ENCODE measurements at places on chromosomes 12 and 14.

DNA sequence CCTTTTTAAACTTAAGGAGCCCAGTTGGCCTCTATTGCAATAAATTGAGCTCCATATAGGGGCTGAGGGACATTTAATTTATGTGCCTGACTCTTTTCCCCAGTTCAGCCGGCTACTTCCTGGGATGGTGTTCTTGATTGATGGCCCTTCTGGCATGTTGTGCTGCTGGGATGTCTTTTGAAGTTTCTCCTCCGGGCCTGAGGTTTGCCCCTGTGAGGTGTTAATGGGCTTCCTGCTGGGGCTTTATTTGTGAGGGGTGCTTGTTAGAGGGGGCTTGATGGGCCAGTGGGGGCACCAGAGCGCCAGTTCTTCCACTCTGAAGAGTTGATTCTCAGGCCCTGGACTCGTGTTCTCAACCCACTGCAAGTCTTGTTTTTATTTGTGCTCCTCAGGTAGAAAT is 69.6 kb downstream of the CHST11 start:
- DNase-seq, result no peak

DNA sequence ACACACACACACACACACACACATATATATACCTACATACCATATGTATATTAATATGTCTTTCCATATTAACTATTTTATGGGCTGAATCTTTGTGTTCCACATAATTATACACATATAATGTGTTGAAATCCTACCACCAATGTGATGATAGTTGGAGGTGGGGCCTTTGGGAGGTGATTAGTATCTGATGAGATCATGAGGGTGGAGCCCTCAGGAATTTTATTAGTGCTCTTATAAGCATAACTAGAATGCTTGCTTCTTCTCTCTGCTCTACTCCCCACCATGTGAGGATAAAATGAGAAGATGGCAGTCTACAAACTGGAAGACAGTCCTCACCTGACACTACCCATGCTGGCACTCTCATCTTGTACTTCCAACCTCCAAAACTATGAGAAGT is 1193.5 kb upstream of the FLRT2 start:
- no peak for DNase-seq

GRCh38 chr14:75277008-75277814 is 1.4 kb upstream of the FOS start:
- peak; percentile 60 for DNase-seq

DNA sequence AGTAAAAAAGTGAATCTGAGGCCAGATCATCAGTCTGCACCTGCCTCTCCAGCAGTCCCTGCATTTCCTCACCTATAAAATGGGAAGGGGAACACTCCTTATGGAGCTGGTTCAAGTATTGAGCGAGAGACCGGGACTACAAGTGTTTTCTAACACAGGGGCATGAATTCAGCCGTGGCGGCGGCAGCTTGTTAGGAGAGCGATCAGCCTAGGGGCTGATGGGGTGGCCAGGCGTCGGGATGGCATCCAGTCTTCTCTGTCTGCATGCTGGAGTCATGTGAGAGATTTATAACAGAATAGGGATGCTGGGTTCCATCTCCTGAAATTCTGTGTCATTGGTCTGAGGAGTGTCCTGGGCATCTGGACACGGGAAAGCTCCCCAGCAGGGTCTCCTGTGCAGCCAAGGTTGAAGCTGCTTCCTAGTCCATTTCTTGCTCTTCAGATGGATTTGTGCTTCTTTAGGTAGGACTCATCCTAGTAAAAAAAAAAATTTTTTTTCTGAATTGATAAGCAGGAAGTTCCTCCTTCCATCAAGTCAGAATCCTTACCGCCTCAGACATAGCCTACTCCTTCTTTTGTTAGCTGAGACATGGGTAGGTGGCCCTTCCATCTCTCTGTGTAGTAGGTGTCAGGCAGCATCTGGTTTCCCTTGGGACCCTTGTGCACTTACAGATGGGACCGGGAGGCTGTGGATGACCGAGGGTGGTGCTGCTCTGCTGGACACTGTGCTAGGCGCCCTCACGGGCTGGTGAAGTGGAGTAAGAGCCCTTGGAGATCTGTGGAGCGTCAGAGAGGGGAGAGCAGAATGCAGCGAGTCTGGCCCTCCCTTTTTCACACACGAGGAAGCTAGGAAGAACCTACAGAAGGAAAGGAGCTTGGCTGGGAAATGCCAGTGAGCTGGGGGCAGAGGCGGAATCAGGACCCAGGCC is 146.7 kb downstream of the TSPAN9 start:
- peak; percentile 82 for DNase-seq

GRCh38 chr12:121250359-121250758 is 40.4 kb downstream of the P2RX4 start:
- DNase-seq, result no peak

DNA sequence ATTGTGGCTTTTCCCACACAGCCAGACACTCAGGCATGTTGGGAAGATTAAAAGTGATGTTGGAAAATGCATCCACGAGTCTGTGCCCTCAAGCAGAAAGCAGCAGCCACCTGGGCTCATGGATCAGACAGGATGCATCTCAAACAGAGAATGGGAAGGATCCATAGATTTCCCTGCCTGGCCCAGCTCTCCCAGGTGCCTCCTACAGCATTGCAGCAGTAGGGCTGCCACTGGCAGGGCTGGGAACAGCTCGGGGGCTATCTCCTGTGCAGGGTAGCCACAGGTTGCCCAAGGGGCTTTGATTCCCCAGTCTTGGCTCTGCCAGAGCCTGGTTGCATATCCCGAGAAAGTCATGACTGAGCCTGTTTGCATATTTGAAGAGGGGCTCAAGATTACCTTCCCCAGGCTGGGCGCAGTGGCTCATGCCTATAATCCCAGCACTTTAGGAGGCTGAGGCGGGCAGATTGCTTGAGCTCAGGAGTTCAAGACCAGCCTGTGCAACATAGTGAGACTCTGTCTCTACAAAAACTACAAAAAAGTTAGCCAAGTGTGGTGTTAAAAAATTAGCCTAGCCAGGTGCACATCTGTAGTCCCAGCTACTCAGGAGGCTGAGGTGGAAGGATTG is 19.5 kb downstream of the C14orf132 start:
- DNase-seq, result no peak

DNA sequence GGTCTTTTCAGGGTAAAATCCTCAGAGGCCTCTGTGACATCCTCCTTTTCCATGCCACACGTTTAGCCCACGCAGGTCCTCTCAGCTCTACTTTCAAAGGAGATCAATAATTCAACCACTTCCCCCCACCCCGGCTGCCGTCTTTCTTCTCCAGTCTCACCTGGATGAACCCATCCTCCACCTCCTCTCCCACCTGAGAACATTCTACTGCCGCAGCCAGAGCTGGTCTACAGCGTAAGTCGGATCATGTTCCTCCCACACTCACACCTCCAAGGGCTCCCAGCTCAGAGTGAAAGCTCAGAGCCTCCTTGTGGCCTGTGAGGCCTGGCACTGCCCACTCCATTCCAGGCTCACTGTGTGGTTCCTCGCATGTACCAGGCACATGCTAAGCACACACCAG is 246.6 kb downstream of the CHST11 start:
- no peak for DNase-seq

DNA sequence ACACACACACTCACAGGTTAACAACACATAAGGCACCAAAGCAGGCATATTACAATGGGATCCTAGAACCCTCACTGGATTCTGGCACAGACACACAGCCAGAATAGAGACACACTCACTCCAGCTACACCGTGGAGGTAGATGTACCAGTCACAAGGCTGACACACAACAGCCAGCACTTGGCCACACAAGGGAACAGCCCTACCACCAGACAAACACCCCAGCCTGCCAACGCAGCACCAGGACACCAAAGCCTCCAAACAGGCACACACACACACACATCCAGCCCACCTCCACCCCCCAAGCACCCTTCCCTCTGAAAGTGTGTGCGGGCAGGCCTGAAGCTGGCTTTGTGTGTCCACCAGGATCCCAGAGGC is 10.9 kb upstream of the ITGB7 start:
- DNase-seq, result no peak

GRCh38 chr12:49930515-49931288 is 19.8 kb upstream of the AQP2 start:
- DNase-seq, result no peak

- no peak for DNase-seq
These were observed 240.0 kb downstream of the DIO2 start for GRCh38 chr14:79971330-79971729.

DNA sequence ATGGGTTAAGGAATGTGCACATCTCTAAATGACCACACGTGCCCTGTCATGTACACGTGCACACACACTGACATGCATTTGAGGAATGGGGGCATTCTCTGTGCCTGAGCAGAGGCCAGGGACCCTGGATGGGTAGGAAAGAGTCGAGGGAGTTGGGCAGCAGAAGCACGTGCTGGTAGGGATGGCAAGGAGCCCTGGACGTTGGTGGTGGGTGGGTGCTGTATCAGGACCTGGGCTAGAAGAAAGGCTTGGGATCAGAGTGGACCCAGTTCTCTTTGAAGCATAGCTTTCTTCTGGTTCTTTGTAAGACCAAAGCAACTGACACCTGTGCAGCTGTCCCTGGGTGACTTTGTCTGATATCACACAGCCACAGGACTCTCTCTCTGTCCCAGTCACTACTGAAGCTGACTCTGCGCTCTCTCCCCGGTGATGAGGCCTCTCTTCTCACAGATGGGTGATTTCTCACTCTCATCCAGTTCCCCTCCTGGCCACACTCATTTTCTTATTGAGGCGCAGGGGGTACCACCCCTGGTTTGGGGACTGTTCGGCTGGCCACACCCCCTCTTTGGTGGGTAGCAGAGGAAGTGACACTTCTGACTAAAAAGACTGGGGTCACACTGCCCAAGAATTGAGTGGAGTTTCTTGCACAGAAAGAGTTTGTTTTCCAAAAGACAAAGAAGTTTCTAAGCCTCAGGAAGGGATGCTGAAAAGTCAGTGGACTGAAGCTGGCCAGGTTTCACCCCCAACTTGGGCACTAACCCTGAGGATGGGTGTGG is 171.7 kb upstream of the RTL1 start:
- peak; percentile 51 for DNase-seq

DNA sequence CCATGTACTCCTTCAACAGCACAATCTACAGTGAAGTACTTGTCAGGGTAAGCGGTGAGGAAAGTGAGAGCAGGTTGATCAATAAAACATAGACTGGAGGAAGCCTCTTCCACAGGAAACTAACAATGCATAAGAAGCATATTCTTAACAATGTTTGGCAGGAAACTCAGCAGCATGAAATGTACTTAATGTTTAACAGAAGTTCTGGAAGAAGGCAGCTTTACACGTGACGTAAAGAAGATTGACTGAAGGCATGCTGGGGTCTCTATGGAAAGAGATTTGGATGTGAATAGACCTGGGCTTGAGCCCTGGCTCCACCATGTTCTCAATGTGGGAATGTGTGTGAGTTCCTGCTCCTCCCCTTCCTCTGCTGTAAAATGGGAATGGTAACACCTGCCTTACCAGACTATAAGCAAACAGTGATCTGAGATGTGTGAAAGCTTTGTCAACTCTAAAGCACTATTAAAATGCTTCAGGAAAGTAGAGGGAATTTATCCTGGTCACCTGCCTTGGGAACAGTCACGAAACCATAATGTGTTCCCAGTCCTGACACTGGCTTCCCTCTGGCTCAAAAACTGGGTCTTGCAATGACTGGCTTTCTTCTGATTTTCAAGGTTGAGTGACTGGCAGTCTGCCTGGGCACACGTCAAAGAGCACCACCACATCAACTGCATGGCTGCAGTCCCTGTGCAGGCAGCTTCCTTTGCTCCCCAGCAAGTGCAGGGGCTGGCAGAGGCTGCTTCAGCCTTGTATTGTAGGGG is 384.6 kb downstream of the APAF1 start:
- peak; percentile 55 for DNase-seq

- no peak for DNase-seq
These were observed 2.1 kb downstream of the FBXO21 start for GRCh38 chr12:117188121-117188665.

DNA sequence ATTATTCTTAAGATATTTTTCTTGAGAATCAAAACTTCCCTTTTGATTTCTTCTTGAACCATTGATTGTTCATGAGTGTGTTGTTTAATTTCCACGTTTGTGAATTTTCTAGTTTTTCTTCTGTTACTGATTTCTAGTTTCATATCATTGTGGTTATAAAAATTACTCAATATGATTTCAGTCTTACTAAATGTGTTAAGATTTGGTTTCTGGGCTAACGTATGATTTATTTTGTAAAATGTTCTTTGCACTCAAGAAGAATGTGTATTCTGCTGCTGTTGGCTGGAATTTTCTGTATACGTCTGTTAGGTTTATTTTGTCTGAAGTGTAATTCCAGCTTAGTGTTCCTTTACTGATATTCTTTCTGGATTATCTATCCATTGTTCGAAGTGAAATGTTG is 24.7 kb downstream of the TRMT5 start:
- no peak for DNase-seq

DNA sequence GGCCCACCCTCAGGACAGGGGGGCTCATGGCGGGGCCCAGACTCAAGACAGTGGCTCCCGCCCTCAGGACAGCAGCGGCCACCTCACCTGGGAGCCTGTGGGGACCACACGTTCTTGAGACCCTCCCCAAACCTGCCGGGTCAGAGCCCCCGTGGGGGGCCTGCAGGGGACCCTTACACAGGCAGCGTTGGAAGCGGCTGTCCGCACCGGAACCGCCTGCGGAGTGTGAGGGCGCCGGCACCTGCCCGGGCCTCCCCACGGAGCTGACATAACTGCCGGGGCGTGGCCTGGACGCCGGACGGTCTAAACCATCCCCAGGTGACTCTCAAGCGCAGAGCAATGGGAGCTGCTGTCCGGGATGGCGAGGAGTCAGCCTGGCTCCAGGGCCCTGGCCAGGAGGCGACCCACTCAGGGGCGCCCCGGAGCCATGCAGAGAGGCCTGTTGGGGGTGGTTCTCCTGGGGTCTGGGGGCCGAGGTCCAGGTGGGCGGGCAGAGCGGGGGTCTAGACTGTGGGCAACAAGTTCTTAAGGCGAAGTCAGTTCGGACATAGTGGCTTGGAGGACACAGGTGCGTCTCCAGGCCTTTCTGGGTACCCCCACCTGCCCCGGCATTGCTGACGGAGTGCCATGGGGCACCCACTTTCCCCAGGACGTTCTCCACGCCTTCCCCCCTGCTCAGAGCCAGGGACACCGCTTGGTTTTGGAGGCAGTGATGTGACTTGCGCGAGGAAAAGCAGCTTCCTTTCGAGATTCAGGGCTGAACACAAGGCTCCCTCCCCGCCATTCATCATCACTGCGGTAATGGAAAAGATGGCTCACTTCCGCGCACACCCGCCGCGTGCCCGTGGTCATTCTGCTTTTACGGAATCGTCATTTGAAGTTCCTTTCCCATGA is 23.2 kb downstream of the GALNT9 start:
- DNase-seq, result peak; percentile 64

- no peak for DNase-seq
These were observed 8.0 kb downstream of the KLHL33 start for GRCh38 chr14:20428010-20428365.

DNA sequence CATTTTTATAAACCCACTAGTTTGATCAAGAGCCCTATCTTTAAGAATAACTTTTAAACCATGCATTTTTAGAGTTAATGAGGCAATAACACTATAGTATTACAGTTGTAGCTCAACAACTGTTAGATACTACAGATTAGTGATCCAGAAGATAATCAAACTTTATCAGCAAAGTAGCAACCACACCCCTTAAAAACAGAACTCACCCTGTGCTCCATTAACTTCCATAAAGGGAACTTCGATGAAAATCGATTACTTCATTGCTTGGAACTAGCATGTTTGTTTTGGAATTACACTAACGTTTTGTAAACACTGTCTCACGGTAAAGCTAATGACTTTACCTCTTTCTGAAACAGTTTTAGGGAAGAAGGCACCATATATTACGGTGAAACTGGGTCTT is 1.4 kb downstream of the SGPP1 start:
- DNase-seq, result no peak

All from posterior cingulate gyrus (tissue), 11 donors.